SK-N-DZ (cell line): ENCODE measurements at places on chromosomes 3 and 15.

DNA sequence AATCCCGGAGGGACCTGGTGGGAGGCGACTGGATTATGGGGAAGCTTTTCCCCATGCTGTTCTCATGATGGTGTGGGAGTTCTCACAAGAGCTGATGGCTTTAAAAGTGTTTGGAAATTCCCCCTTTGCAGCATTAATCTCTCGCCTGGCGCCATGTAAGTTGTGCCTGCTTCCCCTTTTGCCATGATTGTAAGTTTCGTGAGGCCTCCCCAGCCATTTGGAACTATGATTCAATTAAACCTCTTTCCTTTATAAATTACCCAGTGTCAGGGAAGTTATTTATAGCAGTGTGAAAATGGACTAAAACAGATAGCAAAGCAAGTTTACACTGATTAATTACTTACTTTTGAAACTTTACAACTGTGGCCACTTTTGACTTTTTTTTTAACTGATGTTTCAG, 10.6 kb upstream of the U2SURP start:
- DNase-seq: no peak

DNA sequence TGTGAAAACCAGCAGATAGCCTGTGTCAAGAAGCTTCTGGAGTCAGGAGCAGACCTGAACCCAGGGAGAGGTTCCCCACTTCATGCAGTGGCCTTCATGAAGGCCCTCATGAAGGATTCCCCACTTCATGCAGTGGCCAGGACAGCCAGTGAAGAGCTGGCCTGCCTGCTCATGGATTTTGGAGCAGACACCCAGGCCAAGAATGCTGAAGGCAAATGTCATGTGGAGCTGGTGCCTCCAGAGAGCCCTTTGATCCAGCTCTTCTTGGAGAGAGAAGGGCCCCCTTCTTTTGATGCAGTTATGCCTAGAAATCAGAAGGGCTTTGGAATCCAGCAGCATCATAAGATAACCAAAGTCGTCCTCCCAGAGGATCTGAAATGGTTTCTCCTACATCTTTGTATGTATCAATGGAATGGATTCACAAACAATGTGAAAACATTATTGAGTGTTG, 103.9 kb upstream of the CHD2 start:
- DNase-seq: no peak

- no peak for DNase-seq
These were observed 33.6 kb upstream of the LRRC3B start for GRCh38 chr3:26588931-26589330.

DNA sequence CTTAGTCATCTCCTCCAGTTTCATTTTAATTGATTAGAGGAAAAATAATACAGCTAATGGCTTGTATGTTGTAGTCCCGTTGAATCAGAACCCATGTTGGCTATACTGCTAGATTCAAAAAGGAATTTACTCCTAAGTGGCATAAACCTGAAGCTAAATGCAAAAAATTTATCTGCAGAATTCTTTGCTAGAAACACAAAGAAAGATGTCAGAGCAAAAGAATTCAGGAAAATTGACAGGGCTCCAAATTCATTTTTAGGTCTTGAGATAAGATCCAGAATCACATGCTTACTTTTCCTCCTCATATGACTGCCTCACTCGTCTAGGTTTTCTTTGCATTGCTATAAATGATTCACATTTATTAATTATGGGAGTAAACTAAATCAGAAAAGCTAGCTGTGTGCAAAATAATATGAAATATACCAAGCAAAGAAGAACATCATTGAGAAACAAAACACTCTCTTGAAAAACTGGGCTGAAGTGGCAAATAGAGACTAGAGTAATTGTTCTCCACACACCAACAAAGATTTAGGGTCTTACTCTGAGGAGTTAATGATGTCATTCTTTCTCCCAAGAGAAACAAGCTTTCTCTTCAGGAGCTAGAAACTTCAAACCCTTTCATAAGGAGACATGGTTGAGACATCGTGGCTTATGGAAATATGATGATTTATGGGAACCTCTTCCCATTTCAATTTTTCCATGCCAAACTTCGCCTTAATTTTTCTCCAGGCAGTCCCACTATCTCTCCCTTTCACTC, 94.8 kb upstream of the FEZF2 start:
- no peak for DNase-seq

GRCh38 chr3:102926618-102927017, 491.8 kb downstream of the ZPLD1 start:
- DNase-seq: no peak

- no peak for DNase-seq
These were observed 261.4 kb upstream of the MME start for GRCh38 chr3:154818676-154819255.

DNA sequence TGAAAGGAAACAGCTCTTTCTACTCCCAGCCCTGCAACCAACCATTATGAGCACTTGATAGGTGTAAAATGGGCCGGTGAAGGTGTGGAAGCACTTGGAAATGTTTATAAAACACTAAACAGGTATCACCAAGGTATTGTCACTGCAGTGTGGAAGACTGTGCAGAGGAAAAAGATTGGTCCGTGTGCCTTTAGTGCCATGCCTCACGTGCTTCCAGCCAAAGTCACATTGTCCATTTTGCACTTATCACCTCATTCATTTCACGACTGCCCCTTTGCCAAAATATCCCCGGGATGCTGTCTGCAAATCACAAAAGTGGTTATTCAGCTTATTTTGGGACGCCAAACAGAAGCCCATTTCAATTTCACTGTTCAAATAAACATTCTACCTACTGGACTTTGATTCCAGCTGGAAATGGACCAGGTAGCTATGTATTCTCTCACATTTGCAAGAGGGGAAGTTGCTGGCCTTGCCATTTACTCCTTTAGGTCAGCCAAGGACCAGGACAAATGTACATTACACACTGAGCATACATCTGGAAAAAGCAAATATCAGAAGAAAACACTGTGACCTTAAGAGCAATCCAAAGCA, 58.4 kb downstream of the ARRDC4 start:
- no peak for DNase-seq

- DNase-seq: no peak
These were observed 58.1 kb upstream of the C15orf61 start for GRCh38 chr15:67462875-67463274.

GRCh38 chr3:55380561-55380960, 106.5 kb downstream of the WNT5A start:
- DNase-seq: no peak

DNA sequence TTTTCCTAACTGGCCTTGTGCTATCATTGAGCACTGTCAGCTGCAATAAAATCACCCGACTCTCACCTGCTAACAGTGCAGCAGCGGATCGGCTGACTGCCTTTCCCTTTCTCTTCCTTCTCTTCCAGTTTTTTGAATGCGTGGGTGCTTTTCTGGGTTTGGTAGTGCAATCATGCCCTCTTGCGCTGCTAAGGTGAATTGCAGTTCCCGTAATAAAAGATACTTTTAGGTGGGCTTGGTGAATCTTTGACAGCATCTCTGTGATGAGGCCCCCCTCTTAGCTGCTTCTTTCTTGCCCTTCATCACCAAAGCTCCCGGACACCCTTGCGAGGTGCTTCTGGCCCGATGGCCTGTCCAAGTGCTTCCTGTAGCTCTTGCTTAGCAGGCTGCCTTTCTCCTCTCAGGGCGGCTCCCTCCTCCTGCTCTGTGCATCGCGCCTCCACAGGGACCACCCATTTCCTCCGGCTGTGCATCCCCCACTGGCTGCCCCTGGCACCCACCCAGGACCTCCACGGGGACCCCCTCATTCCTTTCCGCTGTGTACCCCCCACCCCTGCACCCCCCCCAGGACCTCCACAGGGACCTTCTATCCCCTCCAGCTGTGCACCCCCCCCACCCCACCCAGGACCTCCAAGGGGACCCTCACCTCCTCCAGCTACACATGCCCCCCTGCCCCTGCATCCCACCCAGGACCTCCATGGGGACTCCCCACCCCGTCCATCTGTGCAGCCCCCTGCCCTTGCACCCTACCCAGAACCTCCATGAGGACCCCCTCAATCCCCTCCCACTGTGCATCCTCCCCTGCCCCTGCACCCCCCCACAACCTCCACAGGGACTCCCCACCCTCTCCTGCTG, 50.8 kb upstream of the RPL32 start:
- DNase-seq: peak; percentile 79

DNA sequence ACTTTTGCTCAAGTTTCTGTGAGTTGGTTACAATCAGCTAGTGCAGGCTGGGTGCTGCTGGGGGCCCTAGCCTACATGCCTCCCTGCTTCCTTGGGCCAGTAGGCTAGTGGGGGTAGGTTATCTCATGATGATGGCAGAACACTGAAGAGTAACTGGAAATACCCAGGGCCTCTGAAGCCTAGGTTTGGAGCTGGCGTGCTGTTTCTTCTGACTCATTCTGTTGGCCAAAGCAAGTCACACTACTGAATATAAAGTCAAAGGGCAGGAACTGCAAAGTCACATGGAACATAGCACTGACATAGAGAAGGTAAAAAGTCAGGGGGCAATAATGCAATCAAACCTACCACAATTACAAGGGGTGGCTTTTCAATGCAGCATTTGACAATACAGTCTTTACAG, 34.5 kb downstream of the RASGRP1 start:
- no peak for DNase-seq

DNA sequence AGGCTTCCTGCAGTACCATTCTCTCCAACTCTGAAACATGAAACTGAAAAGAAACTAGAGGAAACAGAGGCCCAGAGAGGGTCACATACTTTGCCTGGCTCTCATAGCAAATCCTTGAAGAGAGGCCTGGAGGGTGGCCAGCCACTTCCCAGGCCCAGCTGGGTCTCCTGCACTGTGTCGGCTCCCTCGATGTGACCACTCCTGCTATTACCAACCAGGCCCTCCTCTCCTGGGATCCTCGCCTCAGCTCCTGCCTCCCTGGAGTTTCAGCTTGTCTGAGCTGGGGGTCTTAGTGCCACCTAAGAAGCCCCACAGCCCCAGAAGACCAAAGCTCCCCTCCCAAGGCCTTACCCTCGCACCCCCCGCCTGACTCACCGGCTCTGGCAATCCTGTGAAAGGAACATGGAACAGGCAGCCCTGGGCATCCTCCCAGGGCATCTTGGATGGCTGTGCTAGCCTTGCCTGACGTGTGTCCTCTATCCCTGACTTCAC, 4.6 kb downstream of the LOXL1 start:
- no peak for DNase-seq

DNA sequence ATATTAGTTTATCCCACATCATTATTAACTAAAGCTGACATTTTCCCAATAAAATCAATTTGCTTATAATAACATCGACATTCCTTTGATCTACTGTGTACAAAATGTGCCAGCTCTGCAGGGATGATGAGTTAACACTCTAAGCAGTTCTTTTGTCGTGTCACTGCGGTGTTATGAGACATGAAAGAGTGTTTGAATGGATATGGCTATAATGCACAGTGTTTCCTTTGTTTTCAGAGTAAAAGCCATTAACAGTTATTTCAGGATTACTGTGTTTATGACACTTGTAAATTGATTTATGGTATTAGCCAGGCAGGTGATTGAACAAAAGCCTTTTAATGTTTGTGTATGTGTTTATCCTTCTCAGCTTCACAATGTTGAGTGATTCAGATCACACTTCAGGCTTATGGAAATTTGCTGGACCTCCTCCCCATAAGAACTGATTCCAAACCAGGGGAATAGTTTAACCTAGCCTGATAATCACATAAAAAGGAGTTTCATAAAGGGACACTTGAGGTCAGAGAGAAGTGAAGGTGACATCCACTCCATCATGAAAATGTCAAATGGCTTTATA, 115.7 kb downstream of the CHL1 start:
- no peak for DNase-seq

DNA sequence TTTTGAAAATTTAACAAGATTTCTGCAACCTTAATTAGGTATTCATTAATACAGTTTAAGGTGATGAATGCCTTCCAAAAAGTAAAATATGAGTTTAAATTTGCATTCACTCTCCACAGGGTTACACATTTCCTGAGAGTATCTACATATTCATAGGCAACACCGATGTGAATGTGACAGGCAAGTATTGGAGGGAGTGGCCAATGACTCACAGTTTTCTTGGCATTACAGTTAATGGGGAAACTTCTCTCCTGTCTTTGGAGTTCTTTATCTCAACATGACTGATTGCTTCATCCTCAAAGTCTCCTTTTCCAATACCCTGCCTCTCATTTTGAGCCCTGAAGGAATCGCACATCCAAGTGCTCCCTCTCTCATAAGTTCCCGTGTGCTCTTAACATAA, 181.9 kb upstream of the CHL1 start:
- no peak for DNase-seq

- no peak for DNase-seq
These were observed 107.2 kb upstream of the RASGRP1 start for GRCh38 chr15:38671675-38672254.

DNA sequence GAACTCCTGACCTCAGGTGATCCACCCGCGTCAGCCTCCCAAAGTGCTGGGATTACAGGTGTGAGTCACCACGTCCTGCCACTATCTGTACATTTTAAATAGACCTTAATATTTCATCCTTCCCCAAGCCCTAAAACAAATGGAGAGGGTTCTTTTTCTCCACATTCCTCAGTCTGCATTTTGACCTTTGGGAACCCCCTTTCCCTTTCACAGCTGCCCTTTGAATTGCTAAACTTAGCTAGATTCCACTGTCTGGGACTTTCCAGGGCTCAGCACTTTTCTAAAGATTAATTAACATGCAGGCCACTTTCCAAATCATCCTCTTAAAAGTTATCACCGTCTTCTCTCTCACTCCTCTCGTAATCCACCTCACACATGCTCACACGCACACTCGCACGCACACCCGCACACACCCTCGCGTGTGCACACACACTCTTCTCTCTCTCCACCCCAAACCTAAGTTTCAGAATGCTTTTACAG, 124.2 kb downstream of the TMCO5A start:
- no peak for DNase-seq

- DNase-seq: no peak
These were observed 63.9 kb downstream of the ADCY5 start for GRCh38 chr3:123385001-123385401.

DNA sequence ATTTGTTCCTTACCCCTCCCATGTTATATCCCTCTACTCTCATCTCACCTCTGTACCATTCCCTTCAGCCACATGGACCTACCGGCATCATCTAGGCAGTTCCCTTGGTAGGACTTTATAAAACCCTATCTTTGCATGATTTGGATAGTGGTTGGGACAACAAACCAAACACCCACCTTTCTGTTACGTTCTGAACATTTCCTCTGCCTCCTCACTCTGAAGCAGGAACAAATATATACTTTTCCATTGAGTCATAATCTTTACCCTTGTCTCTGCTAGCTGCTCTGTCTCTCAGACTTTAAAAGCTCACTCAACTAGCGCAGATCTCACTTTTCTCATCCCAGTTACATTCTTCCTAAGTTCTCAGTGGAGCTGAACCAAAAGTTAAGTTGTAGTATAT, 17.8 kb downstream of the UBXN7 start:
- no peak for DNase-seq

- peak; percentile 41 for DNase-seq
These were observed 2.1 kb upstream of the CCDC33 start for GRCh38 chr15:74233851-74234597.

DNA sequence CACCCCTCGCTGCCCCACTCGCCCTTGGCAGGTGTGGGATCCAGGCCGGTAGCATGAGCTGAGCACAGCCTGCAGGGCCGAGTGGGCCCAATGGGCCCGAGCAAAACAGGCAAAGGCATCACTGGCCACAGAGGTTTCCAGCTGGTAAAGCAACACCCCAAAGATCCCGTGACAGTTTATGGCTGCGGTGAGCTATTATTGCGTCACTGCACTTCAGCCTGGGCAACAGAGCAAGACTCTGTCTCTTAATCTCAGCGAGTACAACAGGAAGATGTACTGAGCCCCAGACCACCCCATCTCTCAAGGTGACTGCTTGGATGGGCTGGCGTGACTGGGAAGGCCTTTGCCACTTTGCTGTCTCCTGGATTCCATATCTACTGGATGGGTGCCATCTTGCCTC, 4.3 kb downstream of the JMJD7 start:
- no peak for DNase-seq
